ENCODE measurements at places on chromosomes 13 and 19. TPM values are rescaled to one million over a fixed set of nuclear protein-coding genes. Genes with fewer than 3 reads are reported as not detected.

The SLC25A41 gene
- not detected for total RNA-seq

The TPTE2 gene
- not detected for total RNA-seq

The RNF17 gene
- total RNA-seq, result not detected

The NKPD1 gene
- total RNA-seq, result 1.1 TPM

The ICAM5 gene
- 8.8 TPM for total RNA-seq

The RPL36 gene
- total RNA-seq, result 1,765 TPM

The FAM216B gene
- total RNA-seq, result not detected
